ENCODE measurements at places on chromosomes 12 and 14. TPM values are rescaled to one million over a fixed set of nuclear protein-coding genes. Genes with fewer than 3 reads are reported as not detected.

Gene CLEC9A
- total RNA-seq = not detected

Gene PLCZ1
- total RNA-seq = not detected

Gene FOXN4
- not detected for total RNA-seq

Gene NTS
- not detected for total RNA-seq

Gene CD69
- not detected for total RNA-seq
